ENCODE measurements at places on chromosomes 7 and 10.

DNA sequence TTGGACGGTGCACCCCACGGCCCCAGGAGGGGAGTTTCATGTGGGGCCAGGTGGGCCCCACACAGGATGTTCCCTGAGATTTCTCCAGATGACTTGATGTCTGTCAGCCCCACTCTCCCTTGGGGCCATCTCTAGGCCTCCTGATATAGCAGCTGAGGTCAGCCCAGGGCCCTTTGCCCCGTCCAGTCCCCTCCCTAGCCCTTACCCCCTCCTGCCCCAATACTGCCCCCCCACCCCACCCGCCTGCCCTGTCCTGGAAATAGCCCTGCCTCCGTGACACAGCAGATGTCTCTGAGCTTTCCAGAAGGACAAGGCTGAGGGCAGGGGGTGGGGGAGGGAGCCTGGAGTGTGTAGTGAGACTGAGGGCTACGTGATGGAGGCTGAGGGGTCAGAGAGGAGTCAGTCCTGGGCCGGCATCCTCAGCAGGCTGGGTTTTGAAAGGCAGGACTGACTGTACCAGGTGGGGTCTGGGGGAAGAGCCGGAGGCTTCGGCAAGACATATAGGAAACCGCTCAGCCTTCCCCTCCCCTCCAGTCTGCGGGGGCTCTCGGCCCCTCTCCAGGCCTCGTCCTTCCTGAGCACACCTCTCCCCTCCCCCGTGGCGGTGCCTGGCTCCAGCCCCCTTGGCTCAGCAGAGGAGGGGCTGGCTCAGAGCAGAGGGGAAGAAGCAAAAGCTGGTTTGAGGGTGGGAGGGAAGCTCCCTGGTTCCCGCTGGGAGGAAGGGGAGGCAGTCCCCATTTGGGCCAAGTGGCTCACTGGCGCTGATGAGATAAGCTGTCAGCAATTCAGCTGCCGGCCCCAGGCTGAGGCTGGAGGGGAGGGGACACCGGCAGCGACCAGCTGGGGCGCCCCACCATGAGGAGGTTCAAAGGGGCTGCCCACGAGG, 2.0 kb downstream of the FLNC start:
- DNase-seq = no peak

GRCh38 chr7:48180981-48181380, 9.7 kb downstream of the ABCA13 start:
- no peak for DNase-seq

DNA sequence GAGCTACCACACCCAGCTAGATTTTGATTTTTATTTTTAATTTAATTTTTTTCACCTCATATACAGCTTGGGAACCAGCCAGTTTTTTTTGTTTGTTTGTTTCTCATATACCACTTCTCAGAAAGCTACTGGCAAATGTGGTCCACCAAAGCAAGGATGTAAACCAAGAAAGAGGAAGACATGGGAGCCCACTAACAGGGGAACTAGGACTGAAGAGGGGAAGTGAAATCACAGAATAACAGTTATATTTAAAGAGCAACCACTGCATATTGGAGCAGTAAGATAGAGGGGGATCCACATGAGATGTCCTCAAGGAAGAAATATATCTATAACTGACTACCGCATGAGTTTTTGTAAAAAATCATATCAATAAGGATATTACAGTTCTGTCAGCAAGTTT, 10.5 kb downstream of the CPVL start:
- no peak for DNase-seq

- DNase-seq = no peak
Observed at GRCh38 chr10:101646364-101646763, 48.6 kb downstream of the FBXW4 start.

- DNase-seq = no peak
Observed at GRCh38 chr10:70576803-70577517, 25.6 kb downstream of the PRF1 start.

GRCh38 chr7:73544678-73545077, 12.8 kb downstream of the BCL7B start:
- no peak for DNase-seq

GRCh38 chr10:109245821-109246220, 677.5 kb downstream of the XPNPEP1 start:
- DNase-seq = no peak

DNA sequence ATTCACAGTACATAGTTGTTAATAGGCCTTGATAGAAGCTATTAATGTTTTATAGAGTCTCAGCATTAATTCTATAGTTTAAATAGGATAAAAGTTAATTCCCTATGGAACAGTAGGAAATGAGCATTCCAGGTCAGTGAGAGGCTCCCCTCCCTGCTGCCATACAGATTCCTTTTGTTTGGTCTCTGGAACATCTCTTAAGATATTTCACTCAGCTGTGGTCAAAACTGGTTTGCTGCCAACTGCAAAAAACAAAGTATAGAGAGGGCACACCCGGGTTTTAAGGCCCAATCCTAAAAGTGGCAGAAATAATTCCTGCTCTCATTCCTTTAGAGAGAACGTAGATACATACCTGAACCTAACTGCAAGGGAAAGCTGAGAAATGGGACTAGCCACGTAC, 51.3 kb downstream of the MDFIC start:
- DNase-seq = no peak

DNA sequence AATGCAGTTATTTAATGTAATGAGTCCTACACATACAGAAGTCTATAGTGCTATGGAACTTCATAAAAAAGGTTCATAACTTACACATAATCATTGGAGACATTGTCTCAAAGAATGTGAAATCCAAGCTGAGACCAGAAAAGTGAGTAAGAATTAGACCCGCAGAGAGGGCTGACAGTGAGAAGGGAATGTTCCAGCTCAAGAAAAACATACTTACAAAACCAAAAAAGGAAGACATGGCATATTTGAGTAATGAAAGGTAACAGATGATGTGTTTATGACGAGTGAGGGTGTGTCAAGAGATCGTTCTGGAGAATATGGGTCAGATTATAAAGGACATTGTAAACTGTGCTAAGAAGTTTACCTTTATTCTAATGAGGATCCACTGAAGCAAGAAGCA, 566.5 kb downstream of the ATRNL1 start:
- DNase-seq = no peak

DNA sequence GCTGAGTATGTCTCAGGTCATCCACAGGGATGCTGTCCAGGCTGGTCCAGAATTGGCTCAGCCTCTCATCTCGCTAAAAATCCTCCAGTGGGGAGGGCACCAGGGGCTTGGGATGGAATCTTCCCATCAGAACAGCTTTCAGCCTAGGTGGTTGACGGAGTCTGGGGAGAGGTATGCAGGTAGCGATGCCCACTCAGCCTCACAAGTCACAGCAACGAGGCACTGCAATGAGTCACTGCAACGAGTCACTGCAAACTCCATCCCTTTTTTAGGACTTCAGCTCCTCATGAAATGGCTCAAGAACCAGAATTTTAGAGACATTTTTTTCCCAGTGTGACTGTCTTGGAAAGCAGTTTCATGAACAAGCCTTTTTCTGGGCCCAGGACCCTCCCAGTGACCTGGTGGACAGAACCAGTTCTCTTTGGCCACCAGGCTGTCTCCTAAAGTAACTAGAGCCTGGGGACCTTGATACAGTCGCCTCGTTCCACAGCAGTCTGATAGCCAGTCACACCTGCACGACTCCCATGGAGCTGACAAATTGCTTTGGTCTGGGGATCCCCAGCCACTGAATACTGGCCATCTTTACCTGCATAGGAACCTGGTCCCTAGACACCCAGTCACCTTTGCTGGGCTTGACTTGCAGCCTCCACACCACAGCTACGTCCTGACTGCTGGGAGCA, 41.3 kb upstream of the PPP2R2D start:
- DNase-seq = no peak

DNA sequence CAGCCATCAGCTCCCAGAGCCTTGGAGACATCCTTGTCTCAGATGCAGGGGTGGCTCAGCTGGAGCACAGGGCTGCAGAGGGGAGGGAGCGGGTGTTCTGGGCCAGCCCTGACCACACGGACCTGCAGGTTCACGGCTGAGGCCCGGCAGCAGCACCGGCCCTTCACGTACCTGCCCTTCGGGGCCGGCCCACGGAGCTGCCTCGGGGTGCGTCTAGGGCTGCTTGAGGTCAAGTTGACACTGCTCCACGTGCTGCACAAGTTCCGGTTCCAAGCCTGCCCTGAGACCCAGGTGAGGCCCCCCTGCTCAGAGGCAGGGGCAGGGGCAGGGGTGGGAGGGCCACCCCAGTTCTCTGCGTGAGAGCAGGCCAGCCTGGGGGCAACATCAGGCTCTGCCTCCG, 45.2 kb downstream of the PARP12 start:
- DNase-seq = no peak

GRCh38 chr7:117630501-117630900, 150.7 kb downstream of the CFTR start:
- DNase-seq = peak; percentile 13

DNA sequence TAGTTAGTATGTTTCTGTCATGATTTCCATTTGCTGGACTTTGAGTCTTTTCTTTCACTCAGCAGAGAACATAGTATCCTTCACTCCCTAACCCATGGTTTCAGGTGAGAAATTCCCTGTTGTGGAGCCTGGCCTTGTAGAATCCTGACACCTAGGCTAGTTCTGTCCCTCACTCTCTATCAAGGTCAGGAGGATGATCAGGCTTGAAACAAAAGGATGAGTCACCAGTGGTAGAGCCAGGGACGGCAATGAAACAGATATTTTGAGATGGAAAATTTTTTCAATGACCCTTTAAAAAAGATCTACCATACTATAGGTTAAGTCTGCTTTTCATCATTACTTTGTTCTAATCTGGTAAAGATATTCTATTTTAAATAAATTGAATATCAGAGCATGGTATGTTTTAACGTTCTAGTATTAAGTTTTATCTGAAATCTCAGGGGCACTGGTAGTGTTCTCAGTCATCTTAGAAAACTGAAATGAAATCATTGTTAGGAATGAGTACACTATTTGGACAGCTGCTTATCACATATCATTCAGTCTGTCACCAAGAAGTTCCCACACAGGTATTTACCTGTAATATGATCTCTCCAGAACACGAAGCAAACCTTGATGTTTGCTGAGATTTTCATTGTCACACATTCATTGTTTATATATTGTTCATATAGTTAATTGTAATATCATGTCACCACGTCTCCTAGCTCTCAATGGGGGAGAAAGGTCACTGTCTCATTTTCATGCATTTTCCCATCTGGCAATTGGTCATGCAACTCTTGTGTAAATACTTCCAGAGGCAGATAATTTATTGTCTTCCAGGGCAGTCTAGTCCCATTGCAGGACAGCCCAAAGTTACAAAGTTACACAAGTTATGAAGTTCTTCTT, 299.9 kb upstream of the LRRTM3 start:
- DNase-seq = no peak

GRCh38 chr10:49426490-49427360, 30.8 kb upstream of the DRGX start:
- no peak for DNase-seq

DNA sequence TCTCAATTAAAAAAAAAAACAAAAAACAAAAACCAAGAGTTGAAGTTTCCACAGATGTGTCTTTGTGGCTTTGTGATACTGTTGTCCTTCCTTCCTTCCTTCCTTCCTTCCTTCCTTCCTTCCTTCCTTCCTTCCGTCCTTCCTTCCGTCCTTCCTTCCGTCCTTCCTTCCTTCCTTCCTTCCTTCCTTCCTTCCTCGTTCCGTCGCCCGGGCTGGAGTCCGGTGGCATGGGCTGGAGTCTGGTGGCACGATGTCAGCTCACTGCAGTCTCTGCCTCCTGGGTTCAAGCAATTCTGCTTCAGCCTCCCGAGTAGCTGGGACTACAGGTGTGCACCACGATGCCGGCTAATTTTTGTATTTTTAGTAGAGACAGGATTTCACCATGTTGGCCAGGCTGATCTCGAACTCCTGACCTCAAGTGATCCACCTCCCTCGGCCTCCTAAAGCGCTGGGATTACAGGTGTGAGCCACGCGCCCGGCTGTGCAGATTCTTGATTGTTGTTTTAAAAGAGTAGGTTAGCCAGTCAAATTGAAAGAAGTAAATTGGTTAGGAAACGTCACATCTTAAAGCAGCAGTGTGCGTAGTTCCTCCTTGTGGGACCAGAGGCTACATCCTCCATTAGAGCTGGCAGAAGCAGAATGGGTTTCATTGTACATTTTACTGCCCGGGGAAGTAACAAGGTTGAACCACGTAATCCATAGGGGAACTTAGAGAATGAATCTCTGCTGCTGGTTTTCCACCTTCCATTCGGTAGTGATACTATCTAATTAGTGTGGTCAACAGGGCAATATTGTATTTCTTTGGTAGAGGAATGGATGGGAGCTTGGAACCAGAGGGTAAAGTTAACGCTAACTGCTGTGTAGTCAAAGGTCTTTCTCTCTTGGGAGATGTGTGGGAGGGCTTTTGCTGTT, 20.6 kb downstream of the DNAJB6 start:
- DNase-seq = no peak

GRCh38 chr7:151299940-151300645, 41.5 kb upstream of the NUB1 start:
- DNase-seq = no peak

DNA sequence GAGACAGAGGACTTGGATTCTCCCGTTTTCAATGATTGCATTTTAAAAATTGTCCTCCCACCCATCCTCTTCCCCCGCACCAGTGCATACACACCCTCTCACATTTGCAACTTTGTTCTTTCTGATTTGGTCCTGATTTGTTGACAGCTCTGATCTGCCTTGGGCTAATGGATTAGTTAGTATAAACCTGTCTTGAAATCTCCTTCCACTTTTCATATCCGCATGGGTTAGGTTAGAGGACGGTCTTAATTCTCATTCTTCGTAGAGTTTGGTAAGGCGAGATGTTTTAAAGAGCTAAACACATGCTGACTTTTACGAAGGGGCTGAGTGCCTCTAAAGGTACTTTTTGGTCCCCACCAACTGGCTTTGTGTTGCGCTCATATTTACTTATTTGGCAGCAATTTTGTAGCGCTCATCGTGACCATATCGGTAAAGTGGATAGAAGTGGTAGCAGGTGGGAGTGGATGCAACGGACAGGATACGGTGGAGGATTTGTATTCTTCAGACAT, 1.1 kb downstream of the AHR start:
- no peak for DNase-seq

DNA sequence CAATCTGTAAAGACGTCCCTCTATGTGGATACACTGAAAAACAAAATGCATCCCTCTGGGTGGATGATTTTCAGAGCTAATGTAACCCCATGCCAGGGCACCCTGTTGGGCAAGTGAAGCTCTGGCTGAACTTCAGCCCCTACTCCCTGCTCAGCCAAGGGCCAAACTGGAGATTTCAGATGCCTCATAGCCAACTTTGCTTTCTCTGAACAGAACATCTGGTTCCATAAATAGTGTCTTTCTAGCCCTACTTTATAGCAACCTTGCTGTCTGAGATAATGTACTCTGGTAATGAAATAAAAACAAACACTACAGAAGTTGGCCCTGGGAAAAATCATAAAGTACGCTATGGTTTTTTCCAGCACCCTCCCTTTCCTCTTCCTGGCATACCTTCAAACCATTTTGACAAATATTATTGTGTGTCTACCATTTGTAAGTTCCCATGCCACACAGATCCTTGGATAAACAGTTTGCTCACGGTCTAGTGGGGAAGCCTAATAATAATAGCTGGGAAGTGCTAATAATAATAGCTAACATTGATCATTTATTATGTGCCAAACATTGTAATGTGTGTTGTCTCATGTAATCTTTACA, 3.4 kb downstream of the ENTPD1 start:
- DNase-seq = no peak

- no peak for DNase-seq
Observed at GRCh38 chr10:121851786-121852185, 76.0 kb downstream of the ATE1 start.

GRCh38 chr10:24848195-24848594, 104.2 kb downstream of the PRTFDC1 start:
- no peak for DNase-seq

GRCh38 chr10:100340948-100341847, 5.8 kb upstream of the SCD start:
- DNase-seq = no peak

GRCh38 chr10:116408719-116409118, 18.9 kb upstream of the PNLIPRP3 start:
- no peak for DNase-seq
